ENCODE measurements at places on chromosomes 16 and 17. TPM values are rescaled to one million over a fixed set of nuclear protein-coding genes. Genes with fewer than 3 reads are reported as not detected.

DNA sequence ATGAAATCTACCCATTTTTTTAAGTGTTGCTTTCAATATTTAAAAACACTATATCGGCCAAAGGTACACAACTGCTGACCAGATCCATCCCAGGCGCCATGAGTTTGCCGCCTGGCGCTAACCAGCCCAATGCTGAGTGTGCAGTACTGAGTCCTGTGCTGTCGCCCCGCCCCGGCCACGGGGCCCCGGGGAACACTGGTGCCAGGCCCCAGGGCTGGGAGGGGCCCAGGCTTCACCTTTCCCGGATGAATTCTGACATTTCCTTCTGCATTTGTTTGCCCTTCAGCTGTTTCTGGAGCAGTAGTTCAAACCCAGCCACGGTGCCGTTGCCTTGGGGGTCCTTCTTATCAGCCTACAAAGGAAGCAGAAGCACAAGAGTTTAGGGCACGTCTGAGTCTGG lies 37.8 kb upstream of the RCVRN start:
- H3K4me1 ChIP-seq, result no peaks in the 10 kb centered on the region
- no peaks in the 10 kb centered on the region for H3K27me3 ChIP-seq
- H3K36me3 ChIP-seq, result peaks cover 78% of the 10 kb centered on the region
- no peak overlapping the region for H3K4me3 ChIP-seq

OTOP2 gene
- not detected for total RNA-seq

DNA sequence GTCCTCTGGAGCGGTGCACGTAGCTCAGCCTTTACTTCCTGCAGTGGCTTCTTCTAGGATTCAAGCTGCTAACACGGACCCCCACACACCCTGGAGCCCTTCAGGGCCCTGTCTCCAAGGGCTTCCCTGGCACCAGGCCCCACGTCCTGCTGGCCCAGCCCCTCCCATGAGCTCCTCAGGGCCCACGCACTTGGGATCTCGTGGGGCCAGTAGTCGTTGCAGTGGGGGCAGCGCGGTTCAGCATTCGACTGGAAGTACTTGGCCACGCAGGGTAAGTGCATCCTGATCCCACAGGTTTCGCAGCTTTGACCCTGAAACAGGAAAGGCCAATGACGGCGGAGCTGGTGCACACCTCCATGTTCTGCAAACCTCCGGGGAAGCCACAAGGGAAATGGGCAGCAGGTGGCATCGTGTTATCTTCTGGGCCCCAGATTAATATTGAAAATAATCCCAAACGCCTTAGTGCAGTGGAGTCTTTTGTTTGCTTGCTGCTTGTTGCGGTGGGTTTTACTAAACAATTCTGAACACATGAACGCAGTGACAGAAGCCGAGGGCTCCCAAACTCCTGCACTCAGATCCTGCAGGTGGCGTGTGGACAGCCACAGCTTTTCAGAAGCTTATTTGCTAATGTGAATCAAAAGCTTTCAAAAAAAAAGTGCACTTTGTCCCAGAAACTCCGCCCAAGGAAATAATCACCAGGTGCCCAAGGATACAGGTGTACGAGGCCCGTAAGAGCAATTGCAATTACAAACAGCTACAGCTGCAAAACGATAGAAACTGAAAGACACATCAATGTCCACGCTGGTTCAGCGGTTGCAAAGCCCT lies 22.4 kb downstream of the KDM8 start:
- peaks cover 45% of the 10 kb centered on the region for H3K36me3 ChIP-seq
- no peak overlapping the region for H3K27ac ChIP-seq
- DNase-seq, result no peak
- no peak overlapping the region for H3K4me3 ChIP-seq

LGALS3BP gene
- 705 TPM for total RNA-seq

- H3K27ac ChIP-seq, result no peak overlapping the region
- H3K4me3 ChIP-seq, result no peak overlapping the region
- H3K27me3 ChIP-seq, result no peaks in the 10 kb centered on the region
- H3K36me3 ChIP-seq, result no peaks in the 10 kb centered on the region
- H3K4me1 ChIP-seq, result no peaks in the 10 kb centered on the region
- DNase-seq, result no peak
Measured at GRCh38 chr17:70225276-70225675, 55.9 kb downstream of the KCNJ2 start.

Measured in heart right ventricle (tissue), 16 donors.